ENCODE measurements at places on chromosomes 16 and 17.

- no peak for DNase-seq
These were observed 6.1 kb upstream of the PDP2 start for GRCh38 chr16:66874079-66874775.

GRCh38 chr16:48478393-48478792, 93.2 kb upstream of the SIAH1 start:
- DNase-seq, result no peak

- no peak for DNase-seq
These were observed 4.0 kb downstream of the SKA2 start for GRCh38 chr17:59151006-59151405.

GRCh38 chr17:56830726-56831368, 2.9 kb downstream of the C17orf67 start:
- DNase-seq, result no peak

DNA sequence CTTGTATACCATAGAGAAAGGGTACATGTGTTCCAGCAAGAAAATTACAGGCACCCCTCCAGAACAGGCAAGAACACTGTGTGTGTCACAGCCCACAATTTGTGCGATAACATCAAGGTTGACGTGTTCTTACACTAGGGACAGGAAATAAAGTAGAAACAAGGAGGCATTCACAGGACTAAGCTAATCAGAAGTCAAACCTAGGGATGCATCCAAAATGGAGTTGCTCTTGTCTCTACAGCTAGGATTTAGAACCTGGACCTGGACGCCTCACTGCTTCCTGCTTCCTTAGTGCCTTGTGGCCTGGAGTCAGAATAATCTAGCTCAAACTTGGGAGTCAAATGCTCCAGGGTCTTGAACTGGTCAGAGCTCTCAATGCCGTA, 41.3 kb downstream of the GINS3 start:
- no peak for DNase-seq

- DNase-seq, result no peak
These were observed 166.4 kb downstream of the CCDC182 start for GRCh38 chr17:57578608-57579225.

GRCh38 chr17:7281074-7281952, at the start of gene SLC2A4:
Gene SLC2A4, plus strand, starts transcription at chr17:7281718. Its CDS starts 217 bp downstream, at chr17:7281935.
- DNase-seq, result peak; percentile 92

- no peak for DNase-seq
These were observed 273.3 kb upstream of the CDH5 start for GRCh38 chr16:66093191-66093590.

GRCh38 chr17:47703671-47704070, 9.7 kb downstream of the TBKBP1 start:
- DNase-seq, result no peak

- no peak for DNase-seq
These were observed 25.6 kb downstream of the PIEZO1 start for GRCh38 chr16:88759245-88759975.

GRCh38 chr17:82490512-82491195, 28.9 kb upstream of the FOXK2 start:
- no peak for DNase-seq

- DNase-seq, result no peak
These were observed 41.3 kb upstream of the ACSF3 start for GRCh38 chr16:89052191-89052889.

DNA sequence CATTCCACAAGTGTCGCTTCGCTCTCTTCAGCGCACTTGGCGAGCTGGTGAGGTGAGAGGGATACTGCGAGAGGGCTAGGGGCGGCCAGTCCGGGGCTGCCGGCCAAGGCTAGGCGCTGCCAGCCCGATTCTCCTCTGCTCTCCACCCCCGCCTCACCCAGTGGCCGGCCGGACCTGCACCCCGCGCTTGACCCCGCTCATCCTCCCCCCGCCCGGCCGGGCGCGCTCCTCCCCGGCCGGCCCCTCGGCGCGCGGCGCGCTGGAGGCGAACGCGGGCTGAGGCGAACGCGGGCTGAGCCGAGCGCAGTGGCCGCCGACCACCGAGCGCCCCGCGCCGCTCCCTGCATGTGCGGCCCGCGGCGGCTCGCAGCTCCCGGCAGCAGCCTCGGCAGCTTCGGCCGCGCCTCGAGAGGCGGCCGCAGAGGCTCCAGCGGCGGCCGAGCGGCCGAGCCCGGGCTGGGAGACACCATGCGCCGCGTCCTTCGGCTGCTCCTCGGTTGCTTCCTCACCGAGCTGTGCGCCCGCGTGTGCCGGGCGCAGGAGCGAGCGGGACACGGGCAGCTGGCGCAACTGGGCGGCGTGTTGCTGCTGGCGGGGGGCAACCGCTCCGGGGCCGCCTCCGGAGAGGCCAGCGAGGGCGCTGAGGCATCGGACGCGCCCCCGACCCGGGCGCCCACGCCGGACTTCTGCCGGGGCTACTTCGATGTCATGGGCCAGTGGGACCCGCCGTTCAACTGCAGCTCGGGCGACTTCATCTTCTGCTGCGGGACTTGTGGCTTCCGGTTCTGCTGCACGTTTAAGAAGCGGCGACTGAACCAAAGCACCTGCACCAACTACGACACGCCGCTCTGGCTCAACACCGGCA, at the start of gene SHISA9:
Gene SHISA9 (plus strand): TSS at position 2 of the 865 bp plus-strand sequence.
- DNase-seq, result no peak

GRCh38 chr17:28807925-28808634, 34.5 kb downstream of the FAM222B start:
- no peak for DNase-seq

- DNase-seq, result no peak
These were observed 43.3 kb upstream of the CBFA2T3 start for GRCh38 chr16:89020068-89020924.

- no peak for DNase-seq
These were observed 196.6 kb downstream of the SNX29 start for GRCh38 chr16:12173121-12173520.

Data from lower leg skin (tissue), 4 donors.